ENCODE measurements at places on chromosomes 13 and 19.

- no peak for DNase-seq
Measured at GRCh38 chr19:30734669-30735068, 362.5 kb downstream of the ZNF536 start.

DNA sequence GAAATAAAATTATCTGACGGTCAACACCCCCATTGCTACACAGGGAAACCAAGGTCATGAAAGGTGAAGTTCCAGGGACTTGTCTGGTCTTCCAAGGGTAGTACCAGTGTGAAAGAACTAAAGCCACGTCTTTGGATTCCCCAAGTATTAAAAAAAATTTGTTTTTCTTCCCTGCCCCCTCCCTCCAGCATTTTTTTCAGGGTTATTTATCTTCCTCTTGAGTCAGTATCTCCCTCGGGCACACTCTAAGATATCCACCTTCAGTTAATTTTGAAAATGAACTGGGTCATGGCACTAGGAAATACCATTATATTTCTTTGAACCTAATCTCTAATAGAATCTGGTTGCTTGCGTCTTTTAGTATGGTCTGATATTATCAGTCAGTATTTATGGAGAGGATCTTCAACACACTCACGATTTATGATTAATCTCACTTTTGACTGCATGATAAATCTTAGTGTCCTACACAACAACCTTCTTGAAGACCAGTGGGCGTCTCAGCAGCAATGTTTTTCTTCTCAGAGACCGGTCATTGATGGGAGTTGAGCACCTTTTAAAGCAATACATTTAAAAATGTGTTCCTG lies 9.1 kb downstream of the ATP8A2 start:
- no peak for DNase-seq

GRCh38 chr13:99039718-99040280 lies 61.9 kb upstream of the DOCK9 start:
- DNase-seq = no peak

GRCh38 chr13:22085001-22085400 lies 414.1 kb downstream of the FGF9 start:
- no peak for DNase-seq

DNA sequence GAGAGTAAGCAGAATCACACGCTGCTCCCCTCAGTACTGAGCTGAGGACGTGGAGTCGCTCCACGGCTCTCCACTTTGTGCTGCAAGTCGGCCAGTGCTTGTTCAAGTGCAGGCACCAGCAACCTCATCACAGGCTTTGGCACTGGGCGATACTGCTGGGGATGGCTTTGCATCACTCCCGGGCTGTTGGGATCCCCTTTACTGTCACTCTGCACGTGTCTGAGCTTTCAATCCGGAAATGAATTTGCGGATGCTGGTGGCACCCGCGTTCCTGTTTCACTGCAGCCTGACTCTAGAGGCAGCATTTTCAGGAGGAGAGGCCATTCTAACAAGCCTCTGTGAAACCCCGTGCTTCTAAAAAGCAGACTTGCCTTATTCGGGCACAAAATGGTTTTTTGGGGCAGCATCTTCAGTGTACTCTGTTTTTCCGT lies 19.1 kb downstream of the SMARCA4 start:
- no peak for DNase-seq

- no peak for DNase-seq
Measured at GRCh38 chr19:11451871-11452619, 16.6 kb downstream of the PRKCSH start.

DNA sequence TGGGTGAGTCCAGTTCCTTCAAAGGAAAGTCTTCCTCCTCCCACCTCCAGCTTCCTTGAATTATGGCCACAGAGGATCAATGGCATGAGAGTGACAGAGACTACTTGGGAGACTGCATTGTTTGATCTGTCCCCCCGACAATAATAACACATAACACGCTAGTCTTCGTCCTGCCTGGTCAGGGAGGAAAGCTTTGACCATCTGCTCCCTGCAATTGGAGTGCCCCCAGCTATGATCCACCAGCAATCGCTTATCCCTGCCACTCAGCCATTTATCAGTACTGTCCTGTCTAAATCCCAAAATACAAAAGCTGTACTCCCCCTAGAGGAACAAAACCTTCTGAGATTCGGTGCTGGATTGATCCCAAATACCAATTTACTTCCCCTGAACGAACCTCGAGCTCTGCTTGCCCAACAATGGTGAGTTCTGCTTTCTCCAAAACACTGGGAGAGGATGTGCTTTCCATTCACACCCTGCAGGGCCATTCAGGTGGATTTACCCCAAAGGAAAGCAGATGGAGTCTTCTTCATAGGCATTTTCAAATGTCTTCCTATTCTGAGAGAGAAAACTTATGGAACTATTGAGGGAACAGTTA lies 466.7 kb downstream of the TSHZ3 start:
- no peak for DNase-seq

DNA sequence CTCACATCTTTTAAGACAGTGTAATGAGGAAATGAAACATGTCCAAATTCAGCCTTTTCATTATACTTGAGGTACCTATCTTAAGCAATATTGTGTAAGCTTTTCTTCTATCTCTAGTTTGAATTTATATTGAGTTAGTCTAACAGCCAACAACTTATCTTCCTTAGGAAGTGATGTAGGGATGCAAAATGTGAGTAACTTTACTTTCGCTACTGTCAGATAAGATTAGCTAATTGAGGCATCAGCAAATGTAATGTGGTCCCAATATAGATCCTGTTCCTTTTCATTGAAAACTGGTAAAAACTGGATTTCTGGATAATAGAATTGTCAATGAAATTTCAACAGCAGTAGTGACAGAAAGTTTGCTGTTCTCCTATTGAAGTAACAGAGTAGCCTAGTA lies 902.2 kb downstream of the GPC5 start:
- no peak for DNase-seq

- no peak for DNase-seq
Measured at GRCh38 chr19:21158523-21159135, 16.8 kb downstream of the ZNF431 start.

DNA sequence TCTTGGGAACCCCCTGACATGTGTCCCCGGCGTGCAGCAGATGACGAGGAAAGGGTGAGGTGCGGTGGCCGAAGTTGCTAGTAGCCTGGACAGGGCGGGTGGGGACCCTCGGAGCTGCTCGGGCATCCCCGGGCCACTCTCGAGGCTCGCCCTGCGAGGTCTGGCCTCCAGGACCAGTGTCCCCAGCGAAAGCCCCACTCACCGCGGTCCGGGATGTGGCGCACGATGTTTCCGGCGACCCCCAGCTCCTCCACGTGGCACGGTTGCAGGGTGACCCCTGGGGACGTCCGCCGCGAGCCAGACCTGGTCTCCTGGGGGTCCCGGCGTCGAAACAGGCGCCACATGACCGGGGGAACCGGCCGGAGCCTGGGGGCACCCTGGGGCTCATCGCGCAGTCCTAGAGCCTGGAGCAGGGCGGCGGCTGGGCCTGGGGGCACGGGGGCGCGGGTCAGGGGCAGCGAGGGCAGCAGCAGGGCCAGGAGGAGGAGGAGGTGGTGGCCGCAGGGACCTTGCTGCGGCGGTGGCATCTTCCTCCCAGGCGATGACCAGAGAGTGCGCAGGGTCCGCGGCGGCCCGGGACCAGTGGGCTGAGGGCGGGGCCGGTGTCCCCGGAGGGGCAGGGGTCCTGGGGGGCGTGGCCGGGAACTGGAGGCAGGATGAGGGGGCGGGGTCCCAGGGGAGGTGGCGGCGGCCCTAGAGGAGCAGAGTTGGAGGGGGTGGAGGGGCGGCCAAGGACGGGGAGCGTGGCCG lies 26.0 kb downstream of the CERS1 start:
- no peak for DNase-seq

DNA sequence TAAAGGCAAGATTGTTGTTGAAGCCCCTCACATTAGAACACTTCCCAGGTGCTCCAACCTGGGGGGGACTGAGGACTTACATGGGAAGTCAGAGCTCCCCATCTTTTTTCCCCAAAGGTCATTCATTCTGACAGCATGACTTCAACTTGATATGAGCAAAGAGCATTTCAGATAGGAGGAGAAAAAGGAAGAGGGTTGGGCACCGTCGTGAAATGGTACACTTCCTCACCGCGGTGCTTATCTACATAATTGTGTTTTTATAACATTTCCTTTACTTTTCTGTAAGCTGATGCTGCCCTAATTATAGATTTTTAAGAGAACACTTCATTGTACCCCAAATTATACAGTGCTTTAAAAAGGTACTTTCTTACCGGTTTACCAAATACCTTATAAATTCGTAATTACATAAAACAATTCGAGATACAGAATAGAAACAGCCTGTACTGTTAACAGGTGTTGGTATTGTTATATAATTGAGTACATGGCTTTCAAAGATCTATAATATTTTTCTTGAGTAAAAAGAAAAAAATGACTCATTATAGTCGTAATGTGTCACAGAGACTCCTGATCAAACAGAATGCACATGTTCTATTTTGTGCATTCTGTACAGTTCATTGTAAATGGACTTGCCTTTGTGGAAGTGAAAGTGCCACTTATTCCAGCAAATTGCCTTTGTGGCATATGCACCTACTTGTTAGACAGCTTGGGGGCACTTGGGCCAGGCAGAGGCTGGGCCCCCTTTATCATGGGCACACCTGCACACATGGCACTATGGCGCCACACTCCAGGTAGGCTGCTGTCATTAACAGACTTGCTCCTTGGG lies 81.8 kb downstream of the GGACT start:
- DNase-seq = no peak

Data from T1000 (cell line).